AG04450 (cell line): ENCODE measurements at places on chromosomes 7 and 10.

- DNase-seq, result no peak
Observed at GRCh38 chr10:90352288-90352687, 505.6 kb downstream of the HTR7 start.

DNA sequence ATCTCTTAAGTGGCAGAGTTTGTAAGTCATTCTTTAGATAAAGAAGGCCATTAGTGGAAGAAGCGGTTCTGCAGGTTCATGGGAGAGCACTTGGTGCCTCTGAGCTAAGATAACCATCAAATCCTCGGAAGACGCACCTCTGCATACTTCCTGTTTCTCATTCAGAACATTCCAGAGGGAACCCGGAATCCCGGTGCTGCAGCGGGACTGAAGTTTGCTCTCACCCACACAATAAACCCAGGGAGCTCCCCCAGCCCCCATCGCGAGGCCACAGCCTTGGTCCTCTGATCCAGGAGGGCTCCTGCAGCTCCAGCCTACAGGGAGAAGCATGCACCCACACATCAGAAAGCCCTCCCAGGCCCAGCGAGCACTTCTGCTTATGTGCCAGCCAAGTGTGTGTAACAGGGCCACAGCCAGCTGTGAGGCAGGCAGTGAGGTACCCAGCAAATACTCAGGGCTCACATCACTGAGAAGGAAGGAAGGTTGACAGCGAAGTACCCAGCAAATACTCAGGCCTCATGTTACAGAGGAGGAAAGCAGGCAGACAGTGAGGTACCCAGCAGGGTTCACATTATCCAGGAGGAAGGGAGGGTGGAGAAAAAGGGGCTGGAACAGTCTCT lies 142.4 kb downstream of the DIP2C start:
- no peak for DNase-seq

DNA sequence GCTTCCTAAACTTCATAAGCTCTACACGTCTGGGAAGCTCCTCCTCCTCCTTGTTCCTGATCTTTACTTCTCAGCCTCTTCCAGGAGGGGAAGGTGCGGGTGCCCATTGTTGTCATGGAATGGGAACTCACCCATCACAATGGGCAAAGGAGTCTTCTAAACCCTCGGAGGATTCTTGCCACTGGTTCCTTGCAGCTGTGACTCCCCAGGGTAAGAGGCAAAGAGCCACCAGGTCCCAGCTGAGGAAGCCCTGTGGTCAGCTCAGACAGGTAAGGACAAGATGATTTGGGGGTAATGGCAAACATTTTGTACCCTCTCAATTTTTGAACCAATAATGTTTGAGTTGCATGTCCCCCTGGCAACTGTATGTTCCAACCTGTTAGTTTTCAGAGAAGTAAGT lies at the start of gene TEX36:
Gene TEX36, minus strand, starts transcription at position 101 of the 400 bp plus-strand sequence. CDS start 174 bp downstream, outside the sequence.
- DNase-seq, result no peak

GRCh38 chr7:50359258-50359994 lies 54.9 kb downstream of the IKZF1 start:
- DNase-seq, result no peak

GRCh38 chr7:70614237-70615045 lies 517.5 kb upstream of the GALNT17 start:
- DNase-seq, result no peak

DNA sequence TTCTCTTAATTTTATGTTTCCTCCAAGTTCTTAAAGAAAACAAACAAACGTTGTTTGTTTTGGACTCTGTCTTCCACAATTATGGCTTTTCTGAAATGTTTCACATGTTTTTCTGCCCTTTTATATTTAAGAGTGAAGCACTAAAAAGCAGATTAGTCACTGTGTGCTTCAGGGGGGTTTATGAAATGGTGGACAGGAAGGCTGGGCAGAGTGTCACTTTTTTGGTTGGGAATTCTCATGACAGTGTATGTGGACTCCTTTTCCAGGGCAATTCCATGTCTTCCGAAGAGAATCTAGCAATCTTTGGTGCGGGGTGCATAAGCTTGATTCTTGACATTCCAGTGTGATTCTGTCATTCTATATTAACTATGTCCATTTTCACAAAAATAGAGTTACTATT lies 669.4 kb downstream of the PARD3 start:
- no peak for DNase-seq

DNA sequence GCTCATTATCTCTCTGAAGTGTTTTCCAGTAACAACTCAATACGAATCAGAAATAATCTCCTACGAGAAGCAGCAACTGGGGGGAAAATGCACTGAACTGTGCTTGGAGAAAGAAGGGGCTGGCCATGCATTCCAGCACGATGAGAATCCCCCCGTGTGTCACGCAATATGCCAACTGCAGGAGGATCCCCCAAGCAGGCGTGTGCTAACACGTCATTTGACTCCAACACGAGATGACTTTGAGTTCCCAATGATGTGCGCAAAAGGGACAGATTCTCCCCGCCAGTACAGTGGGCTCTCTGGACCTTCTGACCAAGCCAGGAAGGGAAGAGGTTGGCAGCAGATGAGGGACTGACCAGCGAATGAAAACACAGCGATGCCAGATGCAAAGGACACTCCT lies 105.5 kb downstream of the KCNMA1 start:
- DNase-seq, result peak; percentile 68

DNA sequence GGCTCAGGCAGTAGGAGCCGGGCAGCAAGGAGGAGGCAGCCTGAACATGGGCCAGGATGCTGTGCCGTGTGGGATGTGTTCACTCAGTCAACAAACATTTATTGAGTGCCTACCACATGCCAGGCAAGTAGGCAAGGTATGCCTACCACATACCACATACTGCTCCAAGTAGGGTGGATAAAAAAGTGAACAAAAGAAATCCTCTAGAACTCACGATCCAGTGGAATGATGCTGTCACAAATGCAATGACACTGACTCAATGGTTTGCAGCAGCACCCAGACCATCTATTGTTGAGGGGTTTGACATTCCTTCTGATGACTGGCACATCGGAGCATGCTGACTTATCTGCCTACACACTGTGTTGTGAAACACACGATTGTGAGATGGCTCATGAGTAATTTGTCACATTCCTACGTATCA lies 413.5 kb downstream of the NRG3 start:
- no peak for DNase-seq

DNA sequence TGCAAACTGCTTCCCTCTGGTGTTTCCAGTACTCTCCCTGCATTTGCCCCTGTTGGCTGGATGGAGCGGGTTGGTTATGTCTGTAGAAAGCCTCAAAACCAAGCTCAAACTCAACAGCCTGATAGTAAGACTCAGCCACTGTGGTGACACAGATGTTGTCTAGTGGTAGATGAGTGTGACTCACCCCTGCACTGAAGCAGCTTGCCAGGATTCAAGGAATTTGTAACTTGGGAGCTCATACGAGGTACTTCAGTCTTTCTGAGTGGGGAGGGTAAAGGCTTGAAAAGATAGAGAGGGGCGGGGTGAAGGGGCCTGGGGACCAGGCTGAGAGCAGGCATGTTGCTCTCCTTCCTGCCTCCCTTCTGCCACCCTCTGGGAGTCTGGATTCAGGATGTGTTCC lies 22.9 kb upstream of the AQP1 start:
- peak; percentile 66 for DNase-seq

DNA sequence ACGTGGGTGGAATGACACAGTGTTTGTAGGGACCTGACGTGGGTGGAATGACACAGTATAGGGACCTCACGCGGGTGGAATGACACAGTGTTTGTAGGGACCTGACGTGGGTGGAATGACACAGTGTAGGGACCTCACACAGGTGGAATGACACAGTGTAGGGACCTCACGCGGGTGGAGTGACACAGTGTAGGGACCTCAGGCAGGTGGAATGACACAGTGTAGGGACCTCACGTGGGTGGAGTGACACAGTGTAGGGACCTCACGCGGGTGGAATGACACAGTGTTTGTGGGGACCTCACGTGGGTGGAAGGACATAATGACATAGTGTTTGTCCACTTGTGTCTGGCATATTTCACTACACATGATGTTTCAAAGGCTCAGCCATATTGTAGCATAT lies 19.3 kb downstream of the PPP2R2D start:
- DNase-seq, result no peak

GRCh38 chr7:73700069-73700423 lies 16.6 kb downstream of the BUD23 start:
- DNase-seq, result no peak

- DNase-seq, result no peak
Observed at GRCh38 chr7:69864274-69864673, 266.0 kb downstream of the AUTS2 start.

DNA sequence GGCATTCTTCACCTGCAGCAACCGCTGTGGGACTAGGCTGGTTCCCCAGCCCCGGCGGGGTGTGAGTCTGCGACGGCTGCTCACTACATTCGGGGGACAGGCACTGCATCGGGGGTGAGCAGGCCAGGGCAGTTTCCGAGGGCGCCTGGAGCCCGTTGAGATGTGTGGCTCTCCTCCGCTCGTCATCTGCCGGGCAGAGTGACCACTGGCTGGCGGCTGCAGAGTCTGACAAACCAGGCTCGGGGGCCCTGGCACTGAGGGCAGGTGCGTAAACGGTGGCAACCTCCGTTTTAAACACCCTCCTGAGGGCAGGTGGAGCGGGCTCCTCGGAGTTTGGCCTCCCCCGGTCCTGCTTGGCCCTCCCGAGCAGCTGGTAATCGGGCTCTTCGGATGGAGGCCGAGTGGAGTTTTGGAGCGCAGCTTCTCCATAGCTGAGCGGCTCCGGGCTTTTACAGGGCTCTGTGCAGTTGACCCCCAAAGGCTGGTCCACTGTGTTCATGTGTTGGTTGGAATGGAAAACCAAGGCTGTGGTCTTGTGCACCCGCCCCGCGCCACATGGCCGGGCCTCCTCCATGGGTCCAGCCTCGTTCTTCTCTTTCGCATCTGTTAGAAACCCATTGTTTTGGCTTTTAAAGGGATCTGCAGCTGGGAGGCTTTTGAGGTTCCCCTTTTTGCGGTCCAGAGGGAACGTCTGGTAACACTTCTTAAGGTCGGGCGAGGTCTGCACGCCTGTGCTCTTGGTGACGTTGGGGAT lies 20.9 kb downstream of the INSYN2A start:
- DNase-seq, result no peak

GRCh38 chr7:137642031-137642430 lies 204.7 kb downstream of the DGKI start:
- DNase-seq, result no peak

- DNase-seq, result no peak
Observed at GRCh38 chr7:107744345-107744750, 406 bp downstream of the CBLL1 start.

- no peak for DNase-seq
Observed at GRCh38 chr10:95503001-95503400, 58.2 kb downstream of the SORBS1 start.

DNA sequence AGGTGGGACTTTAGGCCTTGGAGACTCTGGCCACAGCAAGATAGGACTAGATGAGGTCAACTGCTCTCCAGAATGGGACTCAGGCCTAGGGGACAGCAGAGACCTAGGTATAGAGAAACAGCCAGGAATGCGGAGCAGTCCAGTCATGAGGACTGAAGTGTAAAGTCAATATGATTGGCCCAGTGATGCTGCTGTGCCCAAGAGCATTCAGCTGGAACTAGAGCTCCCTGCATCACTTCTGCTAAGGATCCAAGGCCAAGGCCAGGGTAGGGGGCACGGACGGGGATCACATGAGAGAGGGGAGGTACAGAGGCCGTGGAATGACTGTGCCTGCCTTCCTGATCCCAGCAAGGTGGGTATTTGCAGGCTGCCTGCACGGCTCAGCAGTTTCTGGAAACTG lies 237.9 kb downstream of the FRMD4A start:
- DNase-seq, result no peak

DNA sequence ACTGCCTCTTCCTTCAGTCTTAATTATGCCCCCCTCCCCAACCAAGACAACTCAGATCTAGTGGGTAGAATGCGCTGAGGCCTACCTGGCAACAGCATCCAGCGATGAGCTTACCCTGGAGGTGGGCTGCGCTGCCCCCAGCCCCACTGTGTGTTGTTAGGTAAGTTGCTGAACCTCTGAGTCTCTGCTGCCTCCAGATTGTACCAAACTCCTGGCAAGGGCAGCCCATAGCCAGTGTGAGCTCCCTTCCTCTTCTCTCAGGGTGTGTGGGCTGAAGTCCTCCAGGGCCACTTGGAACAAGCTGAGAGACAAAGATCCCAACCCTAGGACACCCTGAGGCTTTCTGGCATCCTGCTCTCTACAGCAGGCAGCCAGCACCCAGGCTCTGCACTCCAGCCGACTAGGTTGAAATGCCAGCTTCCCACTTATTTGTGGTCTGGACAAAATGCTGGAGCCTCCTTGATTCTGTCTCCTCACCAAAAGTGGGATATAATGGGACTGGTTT lies 135.3 kb downstream of the ARHGAP22 start:
- DNase-seq, result no peak

DNA sequence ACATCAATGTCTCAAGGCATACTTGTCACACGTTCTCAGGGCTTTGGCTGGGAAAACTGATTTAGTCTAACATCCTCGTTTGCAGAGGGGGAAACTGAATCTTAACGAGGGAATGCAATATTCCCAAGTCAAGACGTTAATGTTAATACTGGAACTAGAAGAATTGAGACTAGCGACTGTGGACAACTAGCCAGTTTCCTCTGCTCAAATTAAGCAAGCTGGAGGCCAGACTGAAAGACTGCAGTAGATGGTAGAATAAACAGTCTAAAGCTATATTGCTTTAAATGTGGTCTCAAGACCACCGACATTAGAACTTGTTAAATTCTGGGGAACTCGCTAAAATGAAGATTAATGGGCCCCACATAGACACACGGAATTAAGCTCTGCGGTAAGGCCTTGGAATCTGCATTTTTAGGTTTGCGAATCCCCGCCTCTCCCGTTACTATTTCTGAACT lies 639 bp upstream of the TFAM start:
- DNase-seq, result no peak

GRCh38 chr7:99313204-99313573 lies 12.5 kb upstream of the ARPC1A start:
- DNase-seq, result no peak

DNA sequence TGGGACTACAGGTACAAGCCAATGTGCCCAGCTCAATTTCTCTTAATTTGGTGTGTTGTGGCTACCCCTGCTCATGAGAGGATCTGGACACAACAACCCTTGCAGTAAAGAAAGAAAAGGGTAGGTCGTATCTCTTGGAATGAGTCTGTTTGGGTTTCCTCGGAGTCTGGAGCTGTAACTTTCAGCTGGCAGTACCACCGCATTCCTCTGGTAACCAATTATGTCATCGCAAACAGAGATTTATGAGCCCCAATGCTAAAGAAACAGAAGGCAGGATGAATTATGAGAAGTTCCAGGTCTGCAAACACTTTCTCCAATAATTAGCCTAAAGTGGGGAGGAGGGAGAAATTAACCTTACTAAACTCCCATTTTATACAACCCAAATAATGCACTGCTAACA lies 186.6 kb upstream of the NRP1 start:
- DNase-seq, result no peak

GRCh38 chr10:94677691-94678090 lies 5.8 kb upstream of the CYP2C18 start:
- no peak for DNase-seq

DNA sequence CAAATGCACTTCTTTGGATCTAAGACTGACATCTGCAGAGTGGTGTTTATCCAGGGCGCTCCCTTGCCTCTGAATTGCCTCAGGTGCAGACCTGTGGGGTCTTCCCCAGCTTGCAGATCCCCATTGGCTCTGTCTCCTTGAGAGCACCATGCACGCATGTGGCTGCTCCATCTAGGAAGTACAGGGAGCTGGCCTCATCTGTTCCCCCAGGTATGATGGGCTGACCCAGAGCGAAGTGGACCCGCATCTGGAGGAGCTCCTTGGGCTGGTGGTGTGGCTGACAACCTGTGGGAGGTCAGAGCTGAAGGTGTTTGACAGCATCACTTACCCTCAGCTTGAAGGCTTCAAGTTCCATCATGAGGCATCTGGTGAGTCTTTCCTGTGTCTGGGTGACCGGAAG lies 44.5 kb downstream of the WDFY4 start:
- no peak for DNase-seq
